ENCODE measurements at places on chromosomes 7 and 10.

GRCh38 chr10:103067956-103068355 is 125.1 kb downstream of the NT5C2 start:
- DNase-seq, result no peak

- no peak for DNase-seq
Observed at GRCh38 chr10:131698986-131699385, 201.8 kb upstream of the PPP2R2D start.

GRCh38 chr10:69093933-69094332 is 6.0 kb downstream of the SRGN start:
- no peak for DNase-seq

DNA sequence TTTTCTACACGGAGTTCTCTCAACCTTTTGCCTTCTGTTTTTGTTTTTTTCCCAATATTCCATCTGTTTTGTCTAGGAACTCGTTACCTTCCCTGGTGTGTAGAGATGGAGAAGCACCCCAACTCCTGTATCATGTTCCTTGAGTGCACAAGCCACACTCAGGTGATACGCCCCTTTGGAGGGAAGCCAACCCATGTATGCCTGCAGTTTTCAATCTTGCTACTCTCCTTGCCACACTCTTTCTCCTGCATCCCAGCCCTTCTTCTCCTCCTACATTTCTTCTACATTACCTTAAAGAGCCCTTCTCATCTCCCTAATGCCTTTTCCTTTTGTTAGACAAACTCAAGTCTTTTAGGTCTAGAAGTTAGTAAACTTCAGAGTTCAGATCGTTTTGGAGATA is 10.2 kb upstream of the SP4 start:
- DNase-seq, result no peak

DNA sequence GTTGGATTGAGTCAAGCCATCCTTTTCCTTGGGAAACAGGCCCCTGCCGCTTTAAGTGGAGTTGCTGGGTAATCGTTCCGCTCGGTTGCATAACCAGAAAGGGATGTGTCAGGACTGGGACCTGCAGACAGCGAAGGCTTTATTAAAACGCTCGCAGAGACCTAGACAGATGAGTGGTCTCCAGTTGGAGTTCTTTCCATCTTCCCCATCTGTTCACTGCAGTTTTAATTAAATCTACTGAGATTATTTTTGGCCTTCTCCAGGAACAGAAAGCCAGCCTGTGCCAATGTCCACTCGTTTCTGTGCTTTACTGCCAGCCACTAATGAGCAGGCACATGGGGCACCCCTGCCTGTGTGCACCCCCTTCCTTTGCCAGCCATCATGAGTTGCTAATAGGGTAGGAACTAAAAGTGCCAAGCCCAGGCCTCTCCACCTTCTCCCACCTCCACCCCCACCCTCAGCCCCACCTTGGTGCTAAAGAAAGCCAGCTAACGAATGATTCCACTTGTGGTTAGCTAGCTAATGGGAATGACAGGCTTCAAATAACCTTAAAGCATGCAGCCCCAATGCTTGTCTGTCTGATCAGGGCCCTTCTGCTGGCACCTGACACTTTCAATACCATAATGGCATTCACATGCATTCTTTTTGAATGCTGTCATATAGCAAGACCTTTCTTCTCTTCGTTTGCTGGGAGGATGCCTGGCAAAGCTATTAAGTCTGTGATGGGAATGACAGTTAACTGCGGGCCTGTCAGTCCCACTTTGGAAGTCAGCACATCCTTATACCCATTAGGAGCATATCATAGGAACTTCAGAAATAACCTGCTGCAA is 556.8 kb upstream of the GALNT17 start:
- no peak for DNase-seq

DNA sequence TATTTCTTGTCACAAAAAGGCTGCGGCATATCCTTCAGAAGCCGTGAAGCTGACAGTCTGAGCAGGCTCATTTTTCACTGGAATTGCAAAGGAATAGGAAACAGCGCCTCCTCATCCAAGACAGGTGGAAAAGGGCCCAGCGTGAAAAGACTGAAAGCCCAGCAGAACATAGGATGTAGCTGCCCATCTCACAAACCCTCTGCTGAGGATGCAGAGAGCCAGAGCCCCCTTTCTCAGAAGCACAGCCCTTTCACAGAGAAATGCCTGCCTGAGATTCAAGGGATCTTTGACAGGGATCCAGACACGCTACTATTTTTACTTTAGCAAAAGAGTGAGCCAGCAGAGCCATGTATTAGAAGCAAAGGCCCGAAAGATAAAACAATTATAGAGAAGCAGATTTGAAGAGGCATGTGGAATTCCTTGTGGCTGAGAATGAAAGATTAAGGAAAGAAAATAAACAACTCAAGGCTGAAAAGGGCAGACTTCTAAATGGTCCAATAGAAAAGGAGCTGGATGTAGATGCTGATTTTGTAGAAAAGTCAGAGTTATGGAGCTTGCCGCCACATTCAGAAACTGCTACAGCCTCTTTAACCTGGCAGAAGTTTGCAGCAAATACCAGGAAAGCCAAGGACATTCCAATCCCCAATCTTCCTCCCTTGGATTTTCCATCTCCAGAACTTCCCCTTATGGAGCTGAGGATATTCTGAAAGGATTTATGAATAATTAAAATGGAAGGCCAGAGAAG is 36.9 kb downstream of the GDI2 start:
- DNase-seq, result no peak

- DNase-seq, result no peak
Observed at GRCh38 chr7:42722716-42723115, 189.2 kb downstream of the C7orf25 start.

DNA sequence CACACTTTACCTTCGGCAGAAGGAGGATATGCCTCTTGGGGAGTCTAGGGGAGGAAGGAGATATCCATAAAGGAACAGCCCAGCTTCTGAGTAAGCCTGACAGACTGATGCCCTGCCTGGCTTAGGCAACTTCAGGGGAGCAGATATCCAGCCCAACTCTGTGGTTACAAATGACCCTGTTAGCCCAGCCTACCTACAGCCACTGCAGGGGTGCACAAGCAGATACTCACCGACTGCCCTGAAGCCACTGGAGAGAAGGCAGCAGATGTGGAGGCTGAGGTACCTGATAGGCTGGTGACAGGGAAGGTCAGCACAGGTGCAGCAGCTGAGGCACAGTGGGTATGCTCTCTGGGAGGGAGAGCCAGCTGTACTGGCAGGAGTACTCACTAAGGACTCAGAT is 770.2 kb downstream of the GRID1 start:
- no peak for DNase-seq

DNA sequence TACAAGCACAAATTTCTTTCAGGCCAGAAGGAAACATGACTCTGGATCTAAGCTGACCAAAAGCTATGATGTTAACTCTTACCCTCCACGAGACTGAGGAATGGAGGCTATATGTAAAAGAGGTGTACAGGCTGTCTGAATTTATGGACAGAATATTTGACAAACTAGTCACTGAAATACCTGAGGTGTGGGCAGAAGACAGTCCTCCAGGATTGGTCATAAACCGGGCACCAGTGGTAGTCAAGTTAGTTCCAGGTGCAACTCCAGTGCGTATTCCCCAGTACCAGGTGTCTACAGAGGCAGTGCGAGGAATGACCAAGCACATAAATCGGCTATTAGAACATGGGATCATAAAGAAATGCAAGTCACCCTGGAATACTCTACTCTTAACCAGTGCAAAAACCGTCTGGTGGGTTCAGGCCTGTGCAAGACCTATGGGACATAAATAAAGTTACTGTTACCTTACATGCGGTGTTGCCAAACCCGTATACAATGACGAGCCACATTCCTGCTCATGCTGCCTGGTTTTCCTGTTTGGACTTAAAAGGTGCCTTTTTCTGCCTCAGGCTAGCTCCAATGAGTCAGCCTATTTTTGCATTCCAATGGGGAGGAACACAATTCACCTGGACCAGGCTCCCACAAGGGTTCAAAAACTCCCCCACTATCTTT is 6.7 kb upstream of the CYREN start:
- no peak for DNase-seq

GRCh38 chr7:90532231-90532929 is 62.9 kb downstream of the PTTG1IP2 start:
- DNase-seq, result no peak

GRCh38 chr10:114876602-114877300 is 55.2 kb downstream of the FHIP2A start:
- no peak for DNase-seq

DNA sequence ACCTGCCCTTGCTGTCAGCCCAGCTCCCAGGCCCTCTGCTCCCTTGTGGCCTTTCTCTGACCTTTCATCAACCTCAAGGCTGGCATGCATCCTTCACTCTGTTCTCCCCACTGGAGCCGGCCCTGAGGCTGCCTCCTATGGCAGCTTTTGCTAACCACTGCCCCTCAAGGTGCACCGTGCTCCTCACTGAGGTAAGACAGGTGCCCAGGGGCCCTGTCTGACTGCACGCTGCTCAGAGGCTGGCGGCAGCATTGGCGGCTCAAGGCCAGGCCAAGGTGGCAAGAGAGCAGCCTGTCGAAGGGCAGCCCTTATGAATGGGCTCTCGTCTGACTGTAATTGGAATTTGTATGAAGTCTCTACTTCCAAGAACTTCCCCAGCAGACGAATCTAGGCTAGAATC is 172.6 kb downstream of the ZNF248 start:
- DNase-seq, result no peak

GRCh38 chr7:10083766-10084165 is 889.9 kb upstream of the PHF14 start:
- no peak for DNase-seq

GRCh38 chr10:80501381-80501912 is 36.3 kb upstream of the SH2D4B start:
- DNase-seq, result no peak

GRCh38 chr7:151628846-151629604 is 109.3 kb upstream of the RHEB start:
- no peak for DNase-seq

DNA sequence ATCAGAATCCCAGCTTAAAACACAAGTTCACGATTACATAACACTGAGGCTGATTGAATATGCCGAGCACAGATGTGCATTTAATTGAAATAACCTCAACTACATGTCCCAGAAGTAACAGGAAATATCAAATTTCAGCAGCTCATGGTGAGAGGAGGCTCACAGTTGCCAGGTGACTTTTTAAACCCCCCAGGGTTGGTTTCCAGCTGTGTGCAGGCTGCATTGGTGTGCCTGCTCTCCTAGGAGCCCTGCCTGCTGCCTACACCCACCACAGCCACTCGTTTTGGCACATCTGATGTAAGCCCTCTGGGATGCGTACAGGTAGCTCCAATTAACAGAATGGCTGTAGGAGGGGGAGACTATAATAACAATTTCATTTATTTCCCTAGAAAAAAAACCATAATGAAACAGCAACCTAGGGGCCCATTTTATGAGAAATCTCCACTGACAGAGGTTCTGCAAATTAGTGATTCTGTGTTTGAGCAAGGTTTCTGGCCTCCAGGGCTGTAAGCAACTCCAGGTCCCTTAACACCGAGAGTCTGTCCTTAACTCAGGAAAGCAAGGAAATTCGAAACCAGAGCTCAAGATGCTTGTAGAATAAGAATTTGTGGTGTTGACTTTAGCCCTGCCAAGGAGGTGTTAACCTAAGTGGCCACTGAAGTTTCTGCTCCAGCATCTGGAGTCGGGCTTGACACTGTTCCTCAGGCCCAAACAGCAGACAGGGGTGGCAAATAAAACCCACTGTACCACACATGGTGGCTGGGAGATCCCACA is 161.9 kb downstream of the BMPER start:
- no peak for DNase-seq

- DNase-seq, result no peak
Observed at GRCh38 chr7:119197172-119197876, 972.8 kb downstream of the ANKRD7 start.

DNA sequence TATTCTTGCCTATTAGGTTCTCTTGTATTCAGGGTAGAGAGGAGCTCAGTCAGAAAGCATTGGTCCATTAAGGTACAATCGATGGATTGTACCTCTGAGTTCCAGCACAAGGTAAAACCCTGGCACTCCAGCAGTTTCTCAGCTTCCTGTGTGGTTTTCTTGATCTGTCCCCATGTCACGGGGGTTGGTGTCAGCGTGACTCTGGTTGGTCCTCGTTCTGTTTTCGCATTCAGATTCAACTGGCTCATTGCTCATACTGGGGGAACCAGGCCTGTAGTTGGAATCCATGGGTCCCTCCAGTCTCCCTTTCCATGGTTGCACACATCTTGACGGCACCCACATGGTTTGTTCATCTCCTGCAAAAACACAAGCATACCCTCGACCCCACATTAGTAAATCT is 32.7 kb upstream of the RASGEF1A start:
- DNase-seq, result no peak

DNA sequence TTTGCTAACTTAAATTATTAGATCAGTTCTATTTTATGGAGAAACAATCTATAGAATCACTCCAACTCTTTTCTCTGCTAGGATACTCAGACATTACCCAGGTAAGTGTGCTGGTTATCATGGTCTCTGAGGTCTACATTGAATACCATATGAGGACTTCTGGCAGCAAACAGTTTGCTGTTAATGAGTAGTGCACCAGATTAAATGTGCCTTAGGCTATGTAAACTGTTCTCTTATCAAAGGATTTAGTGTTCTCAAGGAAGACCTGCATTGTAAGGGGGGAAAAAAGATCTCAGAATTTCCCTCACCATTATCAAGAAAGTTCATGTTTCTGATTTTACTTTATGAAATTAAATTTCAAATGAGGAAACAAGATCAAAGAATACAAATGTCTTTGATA is 107.5 kb downstream of the ITGB8 start:
- DNase-seq, result no peak

DNA sequence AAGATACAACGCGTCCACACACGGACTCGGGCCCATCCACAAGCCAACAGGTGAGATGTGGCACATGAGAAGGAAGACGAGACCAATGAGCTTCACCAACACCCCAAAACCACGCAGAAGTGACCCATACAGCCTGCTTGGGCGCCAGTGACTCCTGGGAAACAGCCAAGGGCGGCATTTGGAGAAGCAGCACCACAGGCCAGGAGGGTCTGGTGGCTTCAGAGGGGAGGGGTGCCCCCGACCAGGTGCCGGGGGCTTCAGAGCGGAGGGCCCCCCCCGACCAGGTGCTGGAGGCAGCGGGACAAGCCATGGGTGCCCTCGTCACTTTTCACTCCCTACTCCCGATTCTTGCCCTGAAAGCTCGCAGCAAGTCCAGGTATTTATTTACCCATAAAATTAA is 140.1 kb downstream of the DIP2C start:
- no peak for DNase-seq

DNA sequence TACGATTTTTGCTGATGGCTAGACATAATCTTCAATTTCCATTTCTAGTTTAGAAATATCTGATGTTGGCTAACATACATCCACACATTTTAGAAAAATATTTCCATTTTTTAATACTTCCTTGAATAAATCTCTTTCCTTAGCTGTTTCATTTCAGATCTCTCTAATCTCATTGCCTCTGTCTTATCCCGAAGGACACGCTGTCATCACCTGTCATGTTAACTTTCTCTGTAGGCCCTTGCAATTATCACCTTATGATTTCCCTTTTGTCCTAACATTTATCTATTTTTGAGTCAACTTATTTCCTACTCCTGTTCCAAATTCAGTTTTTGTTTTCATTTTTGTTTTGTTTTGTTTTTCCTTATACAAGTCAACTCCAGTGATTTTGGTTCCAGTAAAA is 173.1 kb upstream of the POM121L12 start:
- no peak for DNase-seq

GRCh38 chr7:138588986-138589385 is 112.2 kb downstream of the SVOPL start:
- no peak for DNase-seq

- DNase-seq, result no peak
Observed at GRCh38 chr7:55509322-55509721, 63.0 kb downstream of the VOPP1 start.

GRCh38 chr10:48551861-48552591 is 52.8 kb downstream of the ARHGAP22 start:
- DNase-seq, result no peak

All from stimulated activated CD8-positive, alpha-beta memory T cell treated with anti-CD3 and anti-CD28 coated beads, Interleukin-7, amount 100 ng/mL, for 1 hour (primary cell).